ENCODE measurements at places on chromosomes 7 and 10.
A peak's percentile ranks its signal among the peaks of the same experiment; 100 is the strongest.

DNA sequence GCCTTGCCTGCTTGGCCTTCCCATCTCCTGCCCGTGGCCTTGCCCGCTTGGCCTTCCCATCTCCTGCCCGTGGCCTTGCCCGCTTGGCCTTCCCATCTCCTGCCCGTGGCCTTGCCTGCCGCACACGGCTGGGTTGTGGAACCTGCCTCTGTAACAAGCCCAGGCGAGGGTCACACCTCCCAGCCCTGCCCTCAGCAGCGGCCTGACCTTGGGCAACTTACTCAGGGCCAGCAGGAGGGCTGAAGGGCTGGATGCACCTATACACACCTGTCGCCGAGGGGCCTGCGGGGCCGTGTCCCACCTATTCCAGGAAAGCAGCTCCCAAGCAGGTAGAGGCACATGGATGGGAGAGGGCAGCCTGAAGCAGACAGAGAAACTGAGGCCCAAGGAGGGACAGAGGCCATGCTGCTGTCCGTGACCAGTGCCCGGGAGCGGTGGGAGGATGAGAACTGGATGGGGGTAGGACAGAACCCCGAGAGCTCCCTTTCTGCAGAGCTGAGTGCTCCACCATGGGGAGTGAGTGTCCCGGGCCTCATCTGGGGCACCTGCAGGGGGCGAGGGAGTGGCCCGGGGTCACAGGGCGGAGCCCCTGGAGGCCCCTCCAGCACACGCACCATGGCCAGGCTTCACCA, 277.6 kb downstream of the ELFN1 start:
- no peak for DNase-seq

- DNase-seq: no peak
These were observed 29.2 kb downstream of the DLD start for GRCh38 chr7:107920048-107920772.

GRCh38 chr7:91940572-91941341, at the start of gene AKAP9:
AKAP9 (plus strand) TSS chr7:91940862; CDS start chr7:91941100, 238 bp downstream.
- DNase-seq: peak; percentile 93

DNA sequence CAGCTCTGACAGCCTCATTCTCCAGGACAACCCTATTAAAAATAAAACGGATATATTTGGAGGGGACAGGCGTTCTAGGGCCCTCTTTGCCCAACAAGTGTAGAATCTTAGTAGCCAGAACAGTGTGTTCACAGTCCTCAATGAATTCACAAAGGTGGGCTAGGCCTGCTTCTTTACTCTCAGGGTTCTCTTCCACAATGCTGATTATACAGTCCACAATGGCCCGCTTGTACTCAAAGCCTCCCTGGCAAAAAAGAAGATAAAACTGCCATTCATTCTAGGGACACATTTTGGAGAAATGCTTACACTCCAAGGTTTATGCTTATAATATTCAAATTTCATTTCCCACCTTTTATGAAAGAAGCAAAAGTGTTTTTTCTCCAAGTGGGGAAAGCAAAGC, 62.6 kb downstream of the MEST start:
- DNase-seq: no peak

DNA sequence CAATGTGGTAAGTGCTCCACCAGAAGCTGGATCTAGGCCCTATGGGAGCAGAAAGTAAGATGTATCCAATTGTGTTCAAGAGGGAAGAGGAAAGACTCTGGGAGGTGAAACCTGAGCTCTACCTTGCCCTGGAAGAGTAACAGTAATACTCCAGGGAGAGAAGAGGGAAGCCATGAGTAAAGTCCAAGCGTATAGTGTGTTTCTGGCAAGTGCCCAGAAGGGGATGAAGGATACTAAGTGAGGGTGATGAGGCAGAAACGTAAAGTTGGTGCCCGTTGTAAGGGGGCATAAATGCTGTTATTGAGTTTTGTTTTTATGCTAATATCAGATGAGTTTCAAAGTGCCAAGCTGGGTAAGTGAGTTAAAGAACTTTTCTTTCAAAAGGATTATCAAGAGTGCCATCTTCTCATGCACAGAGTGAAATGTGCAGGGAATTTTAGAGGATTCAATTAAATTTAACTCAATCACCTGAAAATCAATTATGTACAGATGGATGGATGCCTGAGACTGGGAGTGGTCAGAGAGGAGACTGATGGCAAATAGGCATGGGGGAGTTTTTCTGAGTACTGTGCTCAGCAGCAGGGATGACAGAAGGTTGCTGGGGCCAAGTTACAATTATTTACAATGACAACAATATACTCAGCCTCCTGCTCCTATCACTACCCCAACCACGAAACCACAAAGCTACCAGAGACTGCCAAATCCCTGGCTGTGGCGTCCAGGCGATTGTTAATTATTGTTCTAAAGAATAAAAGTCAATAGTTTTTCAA, 123.3 kb upstream of the LAMB4 start:
- no peak for DNase-seq

DNA sequence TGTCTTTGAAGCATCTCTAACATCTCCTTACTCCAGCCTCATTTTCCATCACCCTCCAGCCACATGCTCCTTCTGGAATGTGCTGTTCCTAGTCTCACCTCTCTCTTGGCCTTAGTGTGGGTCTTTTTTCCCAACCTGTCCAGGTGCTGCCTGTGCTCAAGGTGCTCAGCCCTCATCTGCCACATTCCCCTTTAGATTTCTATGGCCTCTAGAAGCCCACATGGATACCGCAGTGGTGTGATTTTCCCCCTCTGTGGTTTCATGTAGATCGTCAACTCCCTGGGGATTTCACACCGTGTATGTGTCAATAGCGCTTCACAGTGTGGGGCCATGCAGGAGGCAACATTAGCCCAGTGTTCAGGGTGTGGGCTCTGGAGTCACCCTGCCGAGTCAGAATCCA, 32.5 kb downstream of the BMPER start:
- DNase-seq: no peak

DNA sequence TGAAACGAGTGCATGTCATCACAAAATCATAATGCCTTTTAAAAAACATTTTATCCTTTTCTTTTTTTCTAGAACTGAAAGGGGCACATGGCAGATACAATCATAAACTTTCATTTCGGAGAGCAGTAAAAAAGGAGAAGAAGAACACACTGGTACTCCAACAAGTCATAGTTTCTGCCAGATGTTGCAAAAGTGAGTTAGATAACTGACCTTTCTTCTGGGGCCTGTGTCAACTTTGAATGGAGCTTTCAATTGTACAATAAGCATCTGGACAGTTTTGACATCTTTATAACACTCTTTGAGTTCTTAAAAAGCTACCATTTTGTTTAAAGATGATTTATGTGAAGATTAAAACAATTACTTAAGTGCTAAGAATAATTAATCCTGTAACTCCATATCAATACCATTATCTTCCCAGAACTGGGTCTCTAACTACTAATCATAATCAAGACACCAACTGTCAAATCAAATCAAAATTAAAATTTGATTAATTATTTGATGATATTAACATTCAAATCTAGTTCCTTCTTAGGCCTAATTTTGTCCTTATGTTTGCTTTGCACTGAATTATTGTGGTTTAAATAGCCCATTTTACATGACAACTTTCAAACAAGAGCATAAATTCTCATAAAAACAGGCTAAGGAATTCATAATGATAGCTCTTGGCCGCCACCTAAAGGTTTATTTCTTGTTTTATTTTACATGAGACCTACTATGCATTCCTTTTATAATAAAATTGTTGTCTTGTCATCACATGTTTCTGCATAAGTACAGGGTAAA, 19.5 kb upstream of the ITGB8 start:
- no peak for DNase-seq

DNA sequence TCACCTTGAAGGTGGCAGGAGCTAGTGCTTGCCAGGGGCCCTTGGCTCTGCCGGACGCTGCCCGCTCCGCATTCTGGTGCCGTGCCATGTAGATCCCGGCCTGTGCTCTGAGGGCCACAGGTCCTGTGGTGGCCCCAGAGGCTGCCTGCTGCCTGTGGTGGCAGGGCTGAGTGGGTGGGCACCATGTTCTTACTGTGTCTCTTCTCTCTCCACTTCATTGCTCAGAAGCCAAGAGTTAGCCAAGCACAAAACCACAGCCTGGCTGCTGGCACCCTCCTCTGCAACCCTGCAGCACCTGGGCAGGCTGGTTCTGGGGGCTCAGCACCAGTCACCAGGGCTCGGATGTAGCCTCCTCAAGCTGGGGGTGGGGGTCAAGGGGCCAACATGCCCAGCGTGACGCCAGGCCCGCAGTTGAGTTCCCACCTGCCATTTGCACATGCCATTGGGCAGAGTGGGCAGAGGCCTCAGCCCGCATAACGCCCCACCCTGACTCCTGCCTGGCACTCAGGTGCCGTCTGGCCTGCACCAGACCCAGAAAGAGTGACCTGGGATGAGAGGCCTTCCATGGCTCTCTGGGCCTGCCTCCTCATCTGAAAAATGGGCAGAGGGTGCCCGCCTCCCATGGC, 16.3 kb downstream of the ZMIZ1 start:
- DNase-seq: no peak

- no peak for DNase-seq
These were observed 142.8 kb downstream of the HIBADH start for GRCh38 chr7:27519793-27520469.

DNA sequence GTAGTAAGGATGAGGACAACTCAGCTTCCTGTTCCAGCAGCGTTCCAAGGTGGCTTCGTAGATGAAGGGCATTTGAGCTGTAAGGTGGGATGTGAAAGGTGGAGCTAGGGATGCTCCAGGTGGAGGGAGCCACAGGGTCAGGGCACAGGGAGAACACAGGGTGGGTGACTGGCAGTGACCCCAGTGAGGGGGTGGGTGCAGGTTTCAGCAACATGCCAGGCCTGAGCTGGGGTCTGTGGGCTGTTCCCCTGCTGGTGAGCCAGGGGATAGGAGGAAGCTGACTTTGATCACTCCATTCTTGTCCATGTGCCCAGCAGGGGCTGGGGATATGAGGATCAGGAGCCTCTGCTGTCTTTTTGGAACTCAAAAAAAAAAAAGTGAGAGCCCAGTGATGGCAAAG, 33.2 kb downstream of the CDH23 start:
- no peak for DNase-seq

- DNase-seq: no peak
These were observed 21.2 kb downstream of the PALD1 start for GRCh38 chr10:70499836-70500167.

GRCh38 chr10:78218798-78219490, 185.3 kb downstream of the RPS24 start:
- DNase-seq: no peak

GRCh38 chr10:20593649-20594048, 303.5 kb downstream of the NEBL start:
- no peak for DNase-seq

DNA sequence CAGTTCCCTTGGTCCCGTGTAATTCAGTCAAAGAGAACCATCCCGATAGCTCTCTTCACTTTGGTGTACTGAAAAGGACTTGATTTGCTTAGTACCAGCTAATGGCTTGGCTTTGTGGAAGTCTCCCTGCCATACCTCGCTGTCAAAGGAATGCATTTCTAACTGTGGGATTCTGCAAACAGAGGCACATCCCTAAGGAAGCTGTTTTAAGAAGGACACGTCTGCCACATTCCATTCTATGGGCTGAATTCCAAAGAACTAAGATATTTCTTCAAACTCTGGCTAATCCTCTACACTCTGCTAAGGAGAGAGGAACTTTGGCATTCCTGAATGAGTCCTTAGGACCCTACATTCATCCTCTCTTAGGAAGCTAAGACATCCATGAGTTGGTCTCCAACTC, 327.9 kb downstream of the SFMBT2 start:
- no peak for DNase-seq

DNA sequence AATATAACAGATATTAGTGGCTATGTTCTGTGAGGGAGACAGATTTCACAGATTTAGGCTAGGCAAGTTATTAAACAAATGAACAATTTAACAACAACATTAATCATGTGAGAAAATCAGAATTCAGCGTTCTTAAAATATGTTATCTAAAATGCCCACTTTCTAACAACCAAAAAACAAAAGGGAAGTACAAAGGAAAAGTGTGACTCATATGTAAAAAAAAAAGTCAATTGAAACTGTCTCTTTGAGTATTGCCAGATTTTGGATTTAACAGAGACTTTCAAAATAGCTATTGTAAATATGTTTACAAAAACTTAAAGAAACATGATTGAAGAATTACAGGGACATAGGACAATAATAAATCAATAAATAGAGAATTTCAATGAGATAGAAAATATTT, 34.8 kb upstream of the ARHGAP22 start:
- no peak for DNase-seq

- DNase-seq: no peak
These were observed 22.6 kb upstream of the PDIA4 start for GRCh38 chr7:149050941-149051340.

DNA sequence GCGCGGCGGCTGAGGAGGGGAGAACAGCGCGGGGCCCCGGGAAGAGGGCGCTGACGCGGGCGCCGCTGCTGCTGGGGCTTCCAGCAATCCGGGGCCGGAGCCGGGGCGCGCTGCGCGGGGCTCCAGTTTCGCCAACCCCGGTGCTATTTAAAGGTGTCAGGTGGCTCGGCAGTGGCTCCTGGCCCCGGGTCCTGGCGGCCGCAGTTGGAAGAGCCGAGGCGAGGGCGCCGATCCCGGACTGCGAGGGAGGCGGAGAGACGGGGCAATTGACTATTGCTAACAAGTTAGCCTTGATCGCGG, 347 bp downstream of the LBX1 start:
- no peak for DNase-seq

GRCh38 chr7:49763791-49764190, 9.6 kb upstream of the VWC2 start:
- no peak for DNase-seq

- peak; percentile 58 for DNase-seq
These were observed 46.6 kb downstream of the LRRN3 start for GRCh38 chr7:111137296-111138192.

- DNase-seq: no peak
These were observed 155.0 kb upstream of the LYZL2 start for GRCh38 chr10:30784524-30784896.

GRCh38 chr7:690478-691360, 35.8 kb upstream of the DNAAF5 start:
- DNase-seq: no peak

GRCh38 chr10:121981346-121981745, 6.3 kb upstream of the NSMCE4A start:
- no peak for DNase-seq

GRCh38 chr7:128042012-128042411, 10.8 kb upstream of the LRRC4 start:
- DNase-seq: no peak

GRCh38 chr10:6223981-6224380, 21.2 kb downstream of the PFKFB3 start:
- no peak for DNase-seq

DNA sequence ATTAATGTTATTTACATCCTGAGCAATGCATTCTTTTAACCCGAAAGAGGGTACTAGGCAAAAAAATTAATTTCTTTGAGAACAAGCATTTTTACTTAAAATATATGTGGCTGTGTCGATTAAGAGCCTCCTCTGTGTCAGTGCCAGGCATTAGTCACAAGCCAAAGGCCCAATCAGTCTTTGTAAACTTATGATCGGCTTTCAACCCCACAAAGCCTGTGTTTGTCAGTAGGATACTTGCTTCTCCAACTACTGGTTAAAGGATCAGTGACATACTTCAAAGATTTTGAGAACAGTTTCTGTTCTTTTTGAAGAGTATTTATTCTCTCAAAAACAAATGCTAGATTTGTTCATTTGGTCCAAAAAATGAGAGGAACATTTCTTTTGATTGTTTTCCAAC, 159.3 kb downstream of the NRCAM start:
- no peak for DNase-seq
